ENCODE measurements at places on chromosomes 5 and 9. TPM values are rescaled to one million over a fixed set of nuclear protein-coding genes. Genes with fewer than 3 reads are reported as not detected.

DNA sequence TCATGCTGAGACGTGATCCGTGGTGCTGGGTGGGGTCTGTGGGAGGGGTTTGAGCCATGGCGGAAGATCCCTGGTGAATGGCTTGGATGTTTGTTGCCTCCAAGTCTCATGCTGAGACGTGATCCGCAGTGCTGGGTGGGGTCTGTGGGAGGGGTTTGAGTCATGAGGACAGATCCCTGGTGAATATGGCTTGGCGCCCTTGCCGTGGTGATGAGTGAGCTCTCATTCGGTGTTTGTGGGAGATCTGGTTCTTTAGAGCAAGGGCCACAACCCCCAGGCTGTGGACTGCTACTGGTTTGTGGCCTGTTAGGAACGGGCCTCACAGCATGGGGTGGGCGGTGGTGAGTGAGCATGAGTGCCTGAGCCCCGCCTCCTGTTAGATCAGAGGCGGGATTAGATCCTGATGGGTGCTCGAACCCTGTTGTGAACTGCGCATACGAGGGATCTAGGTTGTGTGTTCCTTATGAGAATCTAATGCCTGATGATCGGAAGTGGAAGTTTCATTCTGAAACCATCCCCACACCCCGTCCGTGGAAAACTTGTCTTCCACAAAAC, 31.2 kb downstream of the NKD2 start:
- DNase-seq = no peak

The C5orf58 gene
- not detected for total RNA-seq

DNA sequence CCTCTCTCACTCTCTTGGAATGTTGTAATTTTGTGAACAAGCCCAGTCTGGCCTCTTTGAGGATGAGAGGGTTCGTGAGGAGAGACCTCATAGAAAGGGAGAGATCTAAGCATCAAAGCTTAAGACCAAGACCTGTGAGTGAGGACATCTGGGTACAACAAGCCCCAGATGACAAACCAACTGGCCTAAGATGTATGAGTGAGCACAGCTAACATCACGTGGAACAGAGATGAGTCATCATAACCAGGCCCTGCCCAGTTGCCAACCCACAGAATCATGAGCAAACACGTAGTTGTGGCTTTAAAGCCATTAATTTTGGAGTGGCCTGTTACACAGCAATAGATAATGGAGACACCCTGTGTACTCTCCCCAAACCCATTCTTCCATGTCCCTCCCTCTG, 439.1 kb upstream of the KIF2A start:
- DNase-seq = no peak

GRCh38 chr9:120358877-120359276, 221.1 kb downstream of the CDK5RAP2 start:
- peak; percentile 60 for DNase-seq

DNA sequence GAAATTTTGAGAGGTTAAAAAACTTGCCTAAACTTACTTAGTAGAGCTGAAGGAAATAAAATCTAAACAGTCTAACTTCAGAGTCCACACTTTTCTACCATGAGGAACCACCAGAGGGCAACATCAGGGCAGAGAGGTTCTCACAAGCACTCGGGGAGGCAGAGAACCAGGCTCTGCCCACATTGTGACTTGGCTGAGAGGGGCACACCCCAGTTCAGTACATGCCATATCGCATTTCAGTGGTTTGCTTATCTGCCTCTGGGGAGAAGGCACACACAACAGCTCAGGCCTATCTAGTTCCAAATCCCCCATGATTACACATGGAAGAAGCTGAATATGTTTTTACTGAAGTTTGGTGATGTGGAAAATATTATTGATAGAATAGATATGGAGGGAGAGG, 49.2 kb downstream of the EQTN start:
- no peak for DNase-seq

The PCDHGA10 gene
- total RNA-seq = 10.6 TPM

GRCh38 chr9:113628621-113629020, 165.1 kb downstream of the RGS3 start:
- no peak for DNase-seq

- no peak for DNase-seq
Observed at GRCh38 chr9:27367921-27368315, 71.0 kb upstream of the EQTN start.

GRCh38 chr5:79136618-79137017, 25.0 kb downstream of the BHMT start:
- no peak for DNase-seq

DNA sequence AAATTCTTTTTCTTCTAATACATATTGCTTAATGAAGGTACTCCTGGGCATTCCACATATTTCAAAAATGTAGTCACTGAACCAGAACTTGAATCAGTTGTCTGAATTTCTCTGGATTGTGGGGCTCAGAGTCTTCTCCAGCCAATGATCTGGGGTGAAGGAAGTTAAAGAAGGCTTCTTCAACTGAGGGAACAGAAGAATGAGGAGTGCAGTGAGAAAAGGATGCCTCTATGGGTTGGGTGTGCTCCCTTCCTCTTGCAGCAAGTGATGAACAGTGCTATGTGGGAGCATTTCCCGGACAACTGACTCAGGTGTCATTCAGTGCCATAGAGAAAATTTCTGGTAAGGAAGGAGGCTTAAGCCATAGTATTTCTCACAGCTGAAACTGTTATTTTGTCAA, 7.9 kb downstream of the LNPEP start:
- DNase-seq = no peak

DNA sequence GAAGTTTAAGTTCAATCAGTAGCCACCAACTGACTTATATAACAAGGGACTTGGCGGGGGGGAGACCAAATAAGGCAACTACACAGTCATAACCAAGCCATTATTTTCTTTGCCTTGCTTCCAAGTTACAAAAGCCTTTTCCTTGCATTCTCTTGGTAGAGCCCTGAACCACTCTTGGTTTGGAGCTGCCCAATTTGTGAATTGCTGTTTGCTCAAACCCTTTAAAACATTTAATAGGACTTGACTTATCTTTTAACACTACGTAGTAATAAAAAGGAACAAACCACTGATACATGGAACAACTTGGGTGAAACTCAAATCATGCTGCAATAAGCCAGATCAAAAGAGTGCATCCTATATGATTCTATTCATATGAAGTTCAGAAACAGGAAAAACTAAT, 31.7 kb upstream of the MSH3 start:
- DNase-seq = no peak

The PCDHB14 gene
- 4.2 TPM for total RNA-seq

The ANGPTL2 gene
- total RNA-seq = 65.8 TPM

The PHF24 gene
- 0.25 TPM for total RNA-seq

- no peak for DNase-seq
Observed at GRCh38 chr5:81247441-81247972, 14.4 kb downstream of the CKMT2 start.

The ANAPC2 gene
- total RNA-seq = 30.0 TPM

DNA sequence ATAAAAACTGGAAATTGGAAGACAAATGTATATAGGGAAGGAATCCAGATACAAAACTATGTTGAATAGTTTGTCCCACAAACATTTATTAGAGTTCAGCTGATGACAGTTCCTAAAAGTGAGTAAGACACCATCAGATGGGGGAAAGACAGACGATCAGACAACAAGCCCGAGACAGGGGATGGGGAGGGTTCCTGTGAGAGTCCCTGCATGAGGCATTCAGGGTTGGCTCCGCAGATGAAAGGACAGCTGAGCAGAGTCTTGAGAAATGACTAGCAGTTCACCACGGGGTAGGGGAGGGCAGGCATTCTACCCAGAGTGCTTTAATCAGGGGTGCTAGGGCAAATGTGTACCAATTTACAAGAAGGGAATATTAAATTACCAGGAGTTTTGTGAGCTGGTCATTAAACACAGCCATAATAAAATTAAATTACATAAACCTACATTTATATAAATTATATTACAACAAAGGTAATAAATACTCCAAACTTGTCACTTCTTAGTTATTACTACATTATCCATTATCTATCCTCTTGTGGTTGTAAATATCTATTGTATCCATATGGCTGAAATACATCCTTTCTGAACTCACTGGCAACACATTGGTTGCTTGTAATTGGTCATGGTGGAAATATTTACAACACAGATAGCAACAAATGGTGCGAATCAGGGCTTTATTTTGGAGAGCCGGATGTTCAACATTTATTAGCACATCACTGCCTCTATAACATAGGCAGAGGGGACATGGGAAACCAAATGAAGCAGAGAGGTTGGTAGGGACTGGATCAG, 27.8 kb downstream of the TNFSF15 start:
- peak; percentile 4 for DNase-seq

The FOXD1 gene
- not detected for total RNA-seq

DNA sequence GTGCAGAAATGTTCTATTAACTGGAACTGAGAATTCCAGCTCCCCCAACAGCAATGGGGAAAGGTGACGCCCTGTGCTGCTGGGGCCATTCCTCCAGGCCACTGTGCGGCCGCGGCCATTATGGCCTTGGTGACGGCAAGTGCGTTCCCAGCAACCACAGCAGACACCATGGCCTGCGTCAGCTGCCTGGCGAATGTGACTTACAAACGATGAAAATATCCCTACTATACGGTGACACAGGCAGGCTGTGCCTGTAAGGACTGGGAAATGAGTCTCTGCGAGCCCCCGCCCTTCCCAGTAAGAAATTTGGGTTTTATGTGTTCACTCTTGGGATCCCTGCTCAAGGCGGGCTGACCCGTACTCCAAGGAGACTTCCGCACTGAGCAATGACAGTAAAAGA, 20.6 kb downstream of the CLPTM1L start:
- DNase-seq = no peak

The SPINK1 gene
- total RNA-seq = not detected

GRCh38 chr9:94772639-94773303, 46.3 kb downstream of the AOPEP start:
- DNase-seq = no peak

- no peak for DNase-seq
Observed at GRCh38 chr5:108084105-108084504, 297.8 kb downstream of the FBXL17 start.

GRCh38 chr9:133805876-133806622, 67.9 kb upstream of the SARDH start:
- no peak for DNase-seq

The BTNL3 gene
- not detected for total RNA-seq

The ANKRD34B gene
- total RNA-seq = not detected

The IL6ST gene
- total RNA-seq = 312 TPM

The SPATA31A3 gene
- not detected for total RNA-seq

The ADAMTS12 gene
- total RNA-seq = 7.6 TPM

DNA sequence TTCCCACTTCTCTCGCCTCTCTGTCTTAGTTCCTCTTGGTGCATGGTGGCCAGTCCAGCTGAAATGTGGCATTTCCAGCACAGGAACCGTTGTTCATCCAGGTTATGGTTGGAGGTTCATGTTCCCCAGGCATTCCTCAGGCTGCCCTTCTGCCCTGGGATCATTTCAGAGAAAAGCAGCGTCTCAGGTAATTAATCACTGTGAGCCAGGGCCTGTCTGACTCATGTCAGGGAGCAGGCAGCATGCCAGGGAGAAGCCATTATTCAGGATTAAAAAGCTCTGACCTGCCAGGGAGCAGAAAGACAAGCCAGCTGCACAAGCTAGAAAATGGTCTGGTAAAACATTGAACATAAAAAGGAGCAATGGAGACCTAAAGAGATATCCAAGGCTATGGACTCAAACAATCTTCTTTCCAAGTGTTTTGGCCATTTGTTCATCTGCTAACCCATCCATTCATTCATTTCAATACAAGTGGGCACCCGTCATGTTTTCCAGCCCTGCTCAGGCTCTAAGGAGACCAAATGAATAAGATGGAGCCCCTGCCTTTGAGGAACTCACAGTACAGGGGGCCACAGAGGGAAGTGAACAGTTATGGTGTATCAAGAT, 241.4 kb downstream of the DRD1 start:
- DNase-seq = no peak

- no peak for DNase-seq
Observed at GRCh38 chr5:138241688-138242571, 28.8 kb upstream of the CDC23 start.

- no peak for DNase-seq
Observed at GRCh38 chr9:29044959-29045358, 1471.7 kb upstream of the C9orf72 start.

DNA sequence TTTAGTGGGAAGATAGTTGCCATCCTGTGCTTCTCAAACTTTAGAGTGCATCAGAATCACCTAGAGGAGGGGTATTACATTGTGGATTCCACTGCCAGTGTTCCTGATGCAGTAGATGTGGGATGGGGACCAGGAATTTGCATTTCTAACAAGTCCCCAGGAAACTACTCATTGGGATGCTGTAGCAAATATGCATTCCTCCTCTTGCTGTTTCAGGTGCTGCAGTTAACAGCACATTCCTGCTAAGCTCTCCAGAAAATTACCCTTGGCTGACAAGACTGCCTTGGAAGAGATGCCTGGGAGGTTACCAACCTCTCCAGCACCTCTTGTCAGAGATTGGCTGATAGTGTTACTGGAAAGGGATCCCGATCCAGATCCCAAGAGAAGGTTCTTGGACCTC, 270.5 kb downstream of the OSTF1 start:
- DNase-seq = no peak

DNA sequence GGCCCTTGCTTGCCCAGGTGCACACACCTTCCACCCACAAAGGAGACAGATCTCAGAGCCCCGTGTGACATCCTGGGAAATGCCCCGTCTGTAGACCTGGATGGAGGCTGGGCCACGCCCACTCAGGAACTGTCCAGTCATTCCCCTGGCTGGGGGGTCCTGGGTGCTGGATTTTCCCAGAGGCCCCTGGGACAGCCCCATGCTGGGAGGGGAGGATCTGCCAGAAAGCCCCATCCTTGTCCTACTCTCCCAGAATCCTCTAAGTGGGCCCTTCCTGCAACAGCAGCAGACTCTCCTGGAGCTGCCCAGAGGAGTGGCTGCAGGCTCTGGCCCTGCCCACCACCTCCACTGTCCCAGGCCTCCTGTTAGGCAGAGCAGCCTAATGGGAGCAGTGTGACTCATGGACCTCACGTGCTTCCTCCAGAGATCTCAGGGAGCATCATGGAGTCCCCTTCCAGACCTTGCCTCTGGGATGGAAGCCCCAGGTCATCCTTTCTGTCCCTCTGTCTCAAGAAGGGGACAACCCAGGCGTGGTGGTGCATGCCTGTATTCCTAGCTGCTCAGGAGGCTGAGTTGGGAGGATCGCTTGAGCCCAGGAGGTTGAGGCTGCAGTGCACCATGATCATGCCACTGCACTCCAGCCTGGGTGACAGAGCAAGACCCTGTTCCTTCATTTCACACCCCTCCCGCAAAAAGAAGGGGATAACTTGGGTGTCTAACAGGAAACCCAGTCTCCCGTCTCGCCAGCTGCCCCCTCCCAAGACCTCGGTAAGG, 51.7 kb downstream of the JADE2 start:
- no peak for DNase-seq

- no peak for DNase-seq
Observed at GRCh38 chr5:154371687-154372086, 74.1 kb upstream of the SAP30L start.

The HACD4 gene
- 3.2 TPM for total RNA-seq

The PAEP gene
- total RNA-seq = not detected

The IDNK gene
- not detected for total RNA-seq

The BRD3OS gene
- total RNA-seq = 13.0 TPM

The FOXD4L6 gene
- not detected for total RNA-seq

- DNase-seq = no peak
Observed at GRCh38 chr5:177959315-177959714, 36.7 kb downstream of the PROP1 start.

The SLC12A7 gene
- total RNA-seq = 21.6 TPM

The AGXT2 gene
- total RNA-seq = not detected

Data from vagina (tissue), 2 donors.